Non-pigmented ciliary epithelial cell (primary cell): ENCODE measurements at places on chromosomes 1 and 21.

GRCh38 chr1:22880174-22880601 lies 92.5 kb downstream of the LACTBL1 start:
- no peak for DNase-seq

DNA sequence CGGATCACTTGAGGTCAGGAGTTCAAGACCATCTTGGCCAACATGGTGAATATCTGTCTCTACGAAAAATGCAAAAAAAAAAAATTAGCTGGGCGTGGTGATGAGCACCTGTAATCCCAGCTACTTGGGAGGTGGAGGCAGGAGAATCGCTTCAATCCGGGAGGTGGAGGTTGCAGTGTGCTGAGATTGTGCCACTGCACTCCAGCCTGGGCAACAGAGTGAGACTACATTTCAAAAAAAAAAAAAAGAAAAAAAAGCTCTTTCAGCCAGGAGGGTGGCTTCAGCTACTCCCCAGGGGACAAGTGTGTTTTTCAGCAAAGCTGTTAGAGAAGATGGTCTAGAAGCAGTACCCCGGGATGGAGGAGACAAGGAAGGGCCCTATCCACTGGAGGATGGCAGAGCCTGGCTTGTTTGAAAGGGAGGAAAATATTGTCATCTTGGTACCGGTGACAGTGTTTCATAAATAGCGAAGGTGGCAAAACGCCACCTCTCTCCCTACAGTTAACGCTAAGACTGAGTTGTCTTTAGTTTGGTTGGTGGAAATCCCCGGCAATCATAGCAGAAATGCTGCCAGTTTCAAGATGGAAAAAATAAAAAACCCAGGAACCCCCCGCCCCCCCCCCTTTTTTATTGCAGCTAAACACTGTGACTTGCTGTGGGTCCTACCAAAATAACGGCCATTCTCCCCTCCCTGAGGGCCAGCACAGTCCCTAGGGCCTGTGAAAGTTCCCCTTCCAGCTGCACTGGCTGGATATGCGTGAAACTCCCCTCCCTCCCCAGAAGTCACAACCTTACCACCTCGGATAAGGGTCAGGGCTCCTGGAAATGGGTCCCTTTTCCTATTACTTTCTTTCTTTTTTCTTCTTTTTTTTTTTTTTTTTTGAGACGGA lies 3.5 kb downstream of the PIK3CD start:
- no peak for DNase-seq

DNA sequence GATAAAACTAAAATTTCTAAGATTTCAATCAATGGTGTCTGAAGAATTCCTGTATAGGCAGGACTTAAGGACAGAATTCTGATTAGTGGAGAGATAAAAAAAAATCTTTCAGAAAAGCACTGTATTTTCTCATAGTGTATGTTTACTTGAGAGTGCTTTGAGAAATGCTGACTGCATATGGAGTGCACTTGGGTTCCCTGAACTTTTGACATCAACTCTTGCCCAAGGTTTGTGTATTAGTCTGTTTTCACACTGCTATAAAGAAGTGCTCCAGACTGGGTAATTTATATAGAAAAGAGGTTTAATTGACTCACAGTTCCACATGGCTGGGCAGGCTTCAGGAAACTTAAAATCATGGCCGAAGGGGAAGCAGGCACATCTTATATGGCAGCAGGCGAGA lies 275.0 kb downstream of the LRRC40 start:
- no peak for DNase-seq

DNA sequence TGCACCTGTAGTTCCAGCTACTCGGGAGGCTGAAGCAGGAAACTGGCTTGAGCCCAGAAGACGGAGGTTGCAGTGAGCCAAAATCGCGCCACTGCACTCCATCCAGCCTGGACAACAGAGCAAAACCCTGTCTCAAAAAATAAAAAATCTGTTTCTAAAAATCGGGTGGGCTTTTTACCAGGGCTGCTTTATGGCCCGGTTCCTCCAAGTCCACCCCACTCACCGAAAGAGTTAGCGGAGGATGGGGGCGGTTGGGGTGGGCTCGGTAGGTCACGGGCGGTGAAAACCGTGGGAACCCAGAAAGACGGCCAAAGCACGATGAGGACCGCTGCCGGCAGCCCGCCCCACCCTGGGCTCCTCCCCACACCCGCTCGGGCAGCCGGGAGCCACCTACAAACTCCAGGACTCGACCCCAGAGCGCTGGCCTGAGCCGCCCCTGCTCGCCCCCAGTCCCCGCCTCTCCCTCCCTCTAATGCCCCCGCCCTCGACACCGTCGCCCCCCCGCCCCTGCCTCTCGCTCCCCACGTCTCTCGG lies 846 bp upstream of the PER3 start:
- DNase-seq, result no peak

DNA sequence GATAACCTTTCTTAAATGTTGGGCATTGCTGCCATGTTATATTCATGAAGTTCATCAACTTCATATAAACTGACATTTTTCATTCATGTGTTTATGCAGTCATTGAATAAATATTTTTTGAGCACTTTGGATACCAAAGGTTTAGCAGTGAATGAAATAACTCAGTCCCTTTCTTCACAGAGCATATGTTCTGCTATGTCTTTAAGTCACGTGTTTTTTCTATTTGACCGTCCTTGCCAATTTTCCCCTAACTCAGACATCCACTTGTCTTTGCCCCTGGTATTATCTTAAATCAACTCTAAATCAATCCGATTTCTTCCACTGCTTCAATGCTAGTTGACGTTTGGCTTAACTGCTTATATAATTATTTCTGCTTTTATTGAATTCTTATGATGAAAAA lies 16.6 kb downstream of the ADARB1 start:
- DNase-seq, result no peak
